ENCODE measurements at places on chromosomes 5 and 9.

DNA sequence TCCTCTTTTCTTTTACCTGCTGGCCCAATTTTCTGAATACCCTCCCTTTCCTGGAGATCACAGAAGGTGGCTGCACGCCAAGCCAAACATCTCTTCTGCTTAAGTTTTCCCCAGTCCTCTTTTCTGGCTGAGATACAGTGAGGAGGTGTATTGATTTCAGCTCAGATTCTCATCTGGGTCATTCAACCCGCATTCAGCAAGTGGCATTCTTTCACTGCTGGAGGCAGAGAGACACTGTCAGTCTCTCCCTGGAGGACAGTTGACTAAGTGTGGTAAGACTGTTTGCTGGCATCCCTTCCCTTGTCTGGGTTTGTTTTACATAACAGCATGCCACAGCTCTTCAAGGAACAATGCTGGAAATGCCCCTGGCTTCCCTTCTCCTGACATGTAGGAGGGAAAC lies 60.5 kb downstream of the GABRG2 start:
- DNase-seq: no peak

DNA sequence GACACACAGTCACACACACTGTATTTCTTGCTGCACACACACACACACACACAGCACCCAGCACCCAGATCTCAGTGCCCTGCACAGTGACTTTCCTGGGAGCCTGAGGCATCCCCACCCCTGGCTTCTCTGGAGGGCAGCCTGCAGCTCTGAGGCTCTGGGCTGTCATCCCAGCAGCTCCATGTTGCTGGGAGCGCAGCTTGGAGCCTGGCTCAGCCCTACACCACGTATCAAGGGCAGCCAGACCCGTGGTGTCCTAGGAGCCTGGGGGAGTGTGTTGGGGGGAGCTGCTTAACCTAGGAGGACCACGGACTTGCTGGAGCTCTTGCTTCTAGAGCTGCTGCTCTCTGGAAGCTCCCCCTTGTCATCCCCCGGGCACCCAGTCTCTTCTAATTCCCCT lies 5.2 kb downstream of the IER5L start:
- no peak for DNase-seq

GRCh38 chr5:131509801-131510200 lies 125.2 kb downstream of the RAPGEF6 start:
- no peak for DNase-seq

- no peak for DNase-seq
Measured at GRCh38 chr9:82552784-82553183, 510.2 kb downstream of the RASEF start.

Data from HepG2 (cell line).